Activated naive CD8-positive, alpha-beta T cell treated with anti-CD3 and anti-CD28 coated beads, Interleukin-2, amount 10 ng/mL, durations not matched to agents 7 days and 5 days (primary cell): ENCODE measurements at places on chromosomes 2 and 18.

DNA sequence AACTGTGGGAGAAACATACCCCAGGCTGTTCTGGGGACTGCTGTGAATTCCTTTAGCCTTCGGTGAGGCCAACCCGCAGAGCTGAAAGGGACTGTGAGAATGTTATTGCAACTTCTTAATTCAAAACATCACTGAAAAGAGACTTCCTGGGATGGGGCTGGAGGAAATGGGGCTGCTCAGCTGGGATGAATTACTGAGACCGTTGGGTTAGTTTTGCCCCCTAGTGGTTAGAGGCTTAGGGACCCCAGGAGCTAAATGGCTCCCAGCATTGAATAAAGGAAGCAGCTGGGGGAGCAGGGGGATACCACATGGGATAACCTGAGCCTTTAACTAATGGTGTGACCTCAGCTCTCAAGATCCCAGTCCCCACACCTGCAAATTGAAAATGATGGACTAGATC lies 941.1 kb upstream of the FANCL start:
- no peaks in the 10 kb centered on the region for H3K27me3 ChIP-seq
- no peak overlapping the region for H3K4me3 ChIP-seq
- H3K36me3 ChIP-seq, result no peaks in the 10 kb centered on the region
- DNase-seq, result no peak
- H3K4me1 ChIP-seq, result peaks cover 2% of the 10 kb centered on the region

GRCh38 chr2:6017736-6018286 lies 325.6 kb downstream of the SOX11 start:
- H3K27ac ChIP-seq, result no peak overlapping the region
- no peak overlapping the region for H3K4me3 ChIP-seq
- no peaks in the 10 kb centered on the region for H3K27me3 ChIP-seq

GRCh38 chr18:32335228-32335627 lies 135.5 kb downstream of the GAREM1 start:
- H3K4me3 ChIP-seq, result no peak overlapping the region
- H3K36me3 ChIP-seq, result no peaks in the 10 kb centered on the region
- no peak overlapping the region for H3K27ac ChIP-seq
- peaks cover 3% of the 10 kb centered on the region for H3K27me3 ChIP-seq
- H3K4me1 ChIP-seq, result no peaks in the 10 kb centered on the region
- no peak for DNase-seq

DNA sequence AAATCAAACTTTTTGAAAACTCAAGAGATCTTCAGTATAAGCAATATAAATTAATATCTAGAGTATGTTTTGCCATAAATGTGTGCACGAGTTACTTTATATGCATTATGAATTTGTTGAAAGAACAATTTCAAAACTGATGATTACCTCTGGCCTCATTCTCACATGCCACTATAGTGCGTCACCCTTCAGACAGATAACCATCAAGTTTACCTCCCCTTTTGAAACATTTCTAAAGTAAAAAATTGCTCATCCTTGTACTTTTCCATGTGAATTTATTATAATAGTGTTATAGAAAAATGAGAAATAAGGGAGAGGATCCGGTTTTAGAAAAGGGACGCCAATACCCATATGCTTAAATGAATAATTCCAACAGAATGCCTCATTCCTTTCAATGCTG lies 38.3 kb downstream of the ZEB2 start:
- H3K4me3 ChIP-seq, result no peak overlapping the region
- H3K36me3 ChIP-seq, result peaks cover 2% of the 10 kb centered on the region
- H3K27ac ChIP-seq, result no peak overlapping the region
- H3K4me1 ChIP-seq, result no peaks in the 10 kb centered on the region
- no peak for DNase-seq

DNA sequence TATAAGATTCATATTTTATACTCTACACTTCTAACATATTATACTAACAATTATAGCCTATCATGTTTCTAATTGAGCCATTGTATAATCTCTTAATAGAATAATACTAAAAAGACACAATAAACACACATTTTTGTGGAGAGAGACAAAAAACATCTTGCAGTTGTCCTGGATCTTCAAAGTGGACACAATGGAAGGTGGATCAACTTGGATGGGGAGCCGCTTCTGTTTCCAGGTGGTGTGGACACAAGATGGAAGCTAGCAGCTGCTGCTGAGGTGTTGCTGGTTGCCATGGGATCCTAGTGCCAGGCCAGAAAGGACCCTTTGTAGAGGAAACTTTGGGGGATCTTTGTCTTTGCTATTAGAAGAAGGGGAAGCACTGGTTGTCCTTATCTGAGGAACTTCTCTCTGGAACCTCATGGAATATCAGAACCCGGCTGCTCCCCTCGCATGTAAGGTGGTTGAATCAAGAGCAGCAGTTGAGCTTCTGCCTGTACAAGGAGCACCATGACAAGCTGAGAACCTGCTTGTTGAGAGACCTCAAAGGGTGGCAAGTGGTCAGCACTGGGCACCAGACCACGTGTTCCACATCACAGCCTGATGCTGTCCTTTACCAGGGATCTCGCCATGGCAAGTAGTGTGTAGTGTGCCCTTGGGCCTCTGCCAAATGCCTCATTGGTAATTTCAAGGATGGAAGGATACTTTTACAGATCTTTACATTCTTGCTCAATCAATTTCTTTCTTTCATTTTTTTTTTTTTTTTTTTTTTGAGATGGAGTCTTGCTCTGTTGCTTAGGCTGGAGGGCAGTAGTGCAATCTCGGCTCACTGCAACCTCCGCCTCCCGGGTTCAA lies 232.2 kb downstream of the MYCN start:
- no peaks in the 10 kb centered on the region for H3K4me1 ChIP-seq
- no peak overlapping the region for H3K4me3 ChIP-seq
- H3K27me3 ChIP-seq, result peaks cover 2% of the 10 kb centered on the region

DNA sequence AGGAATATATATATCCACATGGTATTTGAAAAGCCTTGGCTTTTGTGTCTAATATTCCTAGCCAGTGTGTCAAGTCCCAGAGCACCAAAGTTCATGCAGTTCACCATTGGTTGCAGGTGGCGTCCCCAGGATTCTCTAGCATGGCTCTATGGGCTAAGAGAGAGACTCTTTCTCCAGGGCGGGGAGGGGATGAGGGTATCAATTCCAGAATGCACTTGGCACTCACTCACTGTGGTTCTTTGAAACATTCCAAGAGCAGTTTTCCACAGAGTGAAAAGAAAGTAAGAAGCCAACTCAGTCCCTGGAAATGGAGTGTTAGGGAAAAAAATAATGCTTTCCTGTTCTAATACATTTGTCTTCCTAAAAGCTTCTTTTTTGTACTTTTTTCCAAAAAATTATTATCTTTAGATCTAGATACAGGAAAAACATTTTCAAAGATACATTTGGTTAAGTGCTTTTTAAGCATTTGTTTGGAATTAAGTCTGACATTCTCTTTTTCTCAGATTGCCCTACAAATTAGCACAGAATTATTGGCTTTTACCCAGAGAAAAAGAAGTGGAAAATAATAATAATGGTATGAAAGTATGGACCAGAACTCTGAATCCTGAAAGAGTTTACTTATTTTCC lies 239.9 kb downstream of the PAX3 start:
- no peaks in the 10 kb centered on the region for H3K4me1 ChIP-seq
- no peaks in the 10 kb centered on the region for H3K36me3 ChIP-seq
- peaks cover 8% of the 10 kb centered on the region for H3K27me3 ChIP-seq
- no peak overlapping the region for H3K27ac ChIP-seq

DNA sequence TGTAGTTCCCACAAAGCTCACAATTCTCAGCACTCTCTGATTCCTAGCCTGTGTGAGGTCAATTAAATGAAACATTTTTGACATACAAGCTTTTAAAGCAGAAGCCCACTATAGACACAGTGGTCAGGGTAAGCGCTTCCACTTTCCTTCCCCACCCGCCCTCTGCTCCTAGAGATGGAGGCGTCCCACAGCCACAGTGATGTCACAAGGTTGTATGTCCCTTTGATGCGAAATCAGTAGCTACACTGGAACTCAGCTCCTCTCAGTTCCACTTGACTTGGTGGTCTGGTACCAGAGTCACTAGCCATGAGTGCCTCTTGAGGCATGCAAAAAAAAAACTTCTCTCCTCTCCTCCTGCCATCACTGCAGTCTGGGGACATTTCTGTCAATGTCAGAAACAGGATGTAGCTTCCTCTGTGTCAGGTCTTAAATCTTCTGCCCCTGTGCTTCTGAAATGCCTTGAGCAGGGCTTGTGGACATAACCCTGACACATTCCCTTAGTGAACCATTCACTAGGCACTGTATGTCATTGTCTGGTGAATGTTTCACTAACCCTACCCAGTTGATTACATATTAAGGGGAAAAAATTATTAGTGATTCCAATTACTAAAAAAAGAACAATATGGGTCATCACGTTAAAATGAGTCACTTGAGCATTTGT lies 7.8 kb downstream of the SULT1C4 start:
- DNase-seq, result no peak
- H3K27me3 ChIP-seq, result peaks cover 2% of the 10 kb centered on the region
- H3K4me1 ChIP-seq, result peaks cover 2% of the 10 kb centered on the region
- H3K27ac ChIP-seq, result no peak overlapping the region
- no peaks in the 10 kb centered on the region for H3K36me3 ChIP-seq

- no peak for DNase-seq
- H3K4me3 ChIP-seq, result no peak overlapping the region
Observed at GRCh38 chr2:101185085-101185484, 33.9 kb upstream of the TBC1D8 start.

DNA sequence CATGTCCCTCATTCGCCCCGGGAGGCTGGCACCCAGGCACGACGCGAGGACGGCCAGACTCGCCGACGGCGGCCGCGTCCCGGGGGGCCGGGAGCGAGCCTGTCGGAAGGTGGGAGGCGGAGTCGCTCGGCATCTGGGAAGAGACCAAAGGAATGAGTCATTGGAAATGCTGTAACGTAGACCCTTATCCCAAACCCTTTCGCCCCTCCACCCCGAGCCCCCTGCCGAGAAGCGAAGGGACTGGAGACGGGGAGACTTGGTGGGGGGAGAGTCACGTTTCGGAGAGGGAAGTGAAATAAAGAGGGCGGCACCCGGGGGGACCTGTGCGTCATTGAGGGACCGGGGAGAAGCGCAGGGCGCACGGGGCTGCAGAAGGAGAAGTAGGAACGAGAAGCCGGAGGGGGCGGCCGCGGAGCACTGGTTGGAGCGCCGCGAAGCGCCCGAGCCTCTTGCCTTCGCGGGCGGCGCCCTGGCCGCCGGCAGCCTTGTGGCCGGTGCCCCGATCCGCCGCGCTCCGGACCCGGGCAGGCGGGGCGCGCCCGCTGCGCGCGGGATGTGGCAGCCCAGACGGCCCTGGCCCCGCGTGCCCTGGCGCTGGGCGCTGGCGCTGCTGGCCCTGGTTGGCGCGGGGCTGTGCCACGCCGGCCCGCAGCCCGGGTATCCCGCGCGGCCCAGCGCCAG lies at the start of gene EMILIN2:
Gene EMILIN2, plus strand, starts transcription at position 371 of the 681 bp plus-strand sequence. Its CDS starts 183 bp downstream, at position 554.
- peaks cover 15% of the 10 kb centered on the region for H3K4me1 ChIP-seq
- no peaks in the 10 kb centered on the region for H3K36me3 ChIP-seq
- H3K27ac ChIP-seq, result peak within 1 kb of the TSS; percentile 67
- H3K4me3 ChIP-seq, result peak within 1 kb of the TSS; percentile 86

DNA sequence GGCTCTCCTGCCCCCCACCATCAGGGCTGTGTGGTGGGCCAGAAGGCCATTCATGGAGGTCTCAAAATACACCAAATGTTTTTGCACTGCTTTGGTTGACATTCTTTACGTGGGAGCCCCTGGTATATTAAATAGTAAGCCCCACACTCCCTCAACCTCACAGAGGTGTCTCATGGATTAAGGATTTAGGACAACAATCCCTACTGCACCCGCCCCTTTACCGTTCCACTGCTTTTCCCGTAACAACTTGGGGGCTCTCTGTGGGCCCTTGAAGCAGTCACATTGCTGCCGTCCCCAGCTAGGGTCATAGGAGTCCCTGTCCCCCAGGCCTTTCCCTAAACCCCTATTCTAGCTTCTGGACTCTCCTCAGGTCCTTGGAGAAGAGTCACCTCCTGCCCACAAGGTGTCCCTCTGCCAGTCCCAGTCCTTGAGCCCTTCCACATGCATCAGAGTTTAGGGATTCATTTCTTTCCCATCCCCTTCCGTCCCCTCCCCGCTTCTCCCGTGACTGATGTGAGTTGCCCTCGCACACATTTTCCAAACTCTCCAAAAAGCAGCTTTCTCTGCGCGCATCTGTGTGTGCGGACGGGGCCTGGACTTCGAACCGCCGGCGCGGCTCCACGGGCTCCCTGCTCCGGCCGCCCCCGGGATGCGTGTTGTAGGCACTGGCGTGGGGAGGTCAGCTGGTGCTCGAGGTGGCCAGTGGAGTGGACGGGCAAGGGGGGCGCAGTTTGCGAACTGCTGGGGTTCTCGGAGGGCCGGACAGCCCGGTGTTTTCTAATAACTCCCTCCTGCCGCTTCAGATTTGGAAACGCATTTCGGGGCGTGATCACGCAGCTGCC lies 84.8 kb downstream of the LYPD1 start:
- no peak overlapping the region for H3K4me3 ChIP-seq
- no peak overlapping the region for H3K27ac ChIP-seq
- H3K4me1 ChIP-seq, result no peaks in the 10 kb centered on the region
- H3K36me3 ChIP-seq, result no peaks in the 10 kb centered on the region
- H3K27me3 ChIP-seq, result no peaks in the 10 kb centered on the region

DNA sequence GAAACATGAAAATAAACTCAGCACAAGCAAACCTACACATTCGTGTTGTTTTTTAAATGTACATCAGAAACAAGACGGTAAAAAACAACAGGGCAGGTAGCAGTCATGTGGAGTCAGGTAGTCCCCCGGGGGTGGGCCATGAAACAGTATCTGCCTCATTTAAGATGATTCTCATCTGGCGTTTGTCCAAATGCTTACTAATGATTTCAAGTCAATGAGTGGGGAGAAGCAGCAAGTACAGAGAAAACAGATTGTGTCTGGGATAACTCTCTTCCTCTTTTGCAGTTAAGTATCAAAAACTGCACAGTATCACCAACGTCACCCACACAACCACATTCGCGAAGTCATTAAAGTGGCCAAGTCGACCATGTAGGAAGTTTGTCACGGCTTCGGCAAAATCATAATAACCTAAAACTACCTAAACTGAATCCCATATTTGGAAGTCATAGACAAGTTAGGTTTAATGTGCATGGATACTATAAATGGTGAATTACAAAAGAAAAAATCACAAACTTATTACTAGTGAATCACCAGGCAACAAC lies 1.3 kb downstream of the LAPTM4A start:
- no peak overlapping the region for H3K4me3 ChIP-seq
- H3K36me3 ChIP-seq, result no peaks in the 10 kb centered on the region
- no peak for DNase-seq
- no peak overlapping the region for H3K27ac ChIP-seq

DNA sequence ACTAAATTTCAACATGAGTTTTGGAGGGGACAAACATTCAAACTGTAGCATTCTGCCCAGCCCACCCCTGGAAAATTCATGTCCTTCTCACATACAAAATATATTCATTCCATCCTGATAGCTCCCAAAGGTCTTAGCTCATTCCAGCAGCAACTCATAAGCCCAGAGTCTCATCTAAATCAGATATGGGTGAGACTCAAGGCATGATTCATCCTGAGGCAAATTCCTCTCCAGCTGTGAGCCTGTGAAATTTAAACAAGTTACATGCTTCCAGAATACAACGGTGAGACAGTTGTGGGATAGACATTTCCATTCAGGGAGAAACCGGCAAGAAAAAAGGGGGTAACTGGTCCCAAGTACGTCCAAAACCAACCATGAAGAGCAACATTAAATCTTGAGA lies 43.5 kb upstream of the FAHD2A start:
- no peaks in the 10 kb centered on the region for H3K36me3 ChIP-seq
- H3K4me1 ChIP-seq, result no peaks in the 10 kb centered on the region

- H3K36me3 ChIP-seq, result no peaks in the 10 kb centered on the region
- H3K4me3 ChIP-seq, result no peak overlapping the region
Observed at GRCh38 chr2:136750065-136750464, 15.3 kb upstream of the THSD7B start.

- peaks cover 6% of the 10 kb centered on the region for H3K4me1 ChIP-seq
- DNase-seq, result no peak
- no peak overlapping the region for H3K27ac ChIP-seq
- peaks cover 11% of the 10 kb centered on the region for H3K27me3 ChIP-seq
- H3K36me3 ChIP-seq, result no peaks in the 10 kb centered on the region
Observed at GRCh38 chr2:38442643-38443541, 65.8 kb upstream of the ATL2 start.
